ENCODE measurements at places on chromosomes 4 and X.
A peak's percentile ranks its signal among the peaks of the same experiment; 100 is the strongest.

DNA sequence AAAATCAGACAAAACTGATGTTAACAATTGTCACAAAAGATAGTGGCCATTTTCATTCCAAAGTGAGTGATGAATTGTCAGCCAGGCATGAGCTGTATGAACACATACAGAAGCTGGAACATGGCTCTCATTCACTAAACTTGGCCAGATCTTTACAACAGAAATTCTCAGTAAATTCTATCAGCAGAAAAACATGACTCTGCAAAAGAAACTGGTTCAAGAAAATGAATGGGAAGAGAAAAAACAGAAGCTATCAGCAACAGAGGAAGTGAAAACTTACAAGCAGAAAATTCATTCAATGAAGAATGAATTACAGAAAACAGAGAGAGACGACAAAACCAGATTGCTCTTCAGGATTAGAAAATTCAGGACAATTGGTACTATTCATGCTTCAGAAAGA is 249.6 kb downstream of the COL25A1 start:
- DNase-seq: no peak

DNA sequence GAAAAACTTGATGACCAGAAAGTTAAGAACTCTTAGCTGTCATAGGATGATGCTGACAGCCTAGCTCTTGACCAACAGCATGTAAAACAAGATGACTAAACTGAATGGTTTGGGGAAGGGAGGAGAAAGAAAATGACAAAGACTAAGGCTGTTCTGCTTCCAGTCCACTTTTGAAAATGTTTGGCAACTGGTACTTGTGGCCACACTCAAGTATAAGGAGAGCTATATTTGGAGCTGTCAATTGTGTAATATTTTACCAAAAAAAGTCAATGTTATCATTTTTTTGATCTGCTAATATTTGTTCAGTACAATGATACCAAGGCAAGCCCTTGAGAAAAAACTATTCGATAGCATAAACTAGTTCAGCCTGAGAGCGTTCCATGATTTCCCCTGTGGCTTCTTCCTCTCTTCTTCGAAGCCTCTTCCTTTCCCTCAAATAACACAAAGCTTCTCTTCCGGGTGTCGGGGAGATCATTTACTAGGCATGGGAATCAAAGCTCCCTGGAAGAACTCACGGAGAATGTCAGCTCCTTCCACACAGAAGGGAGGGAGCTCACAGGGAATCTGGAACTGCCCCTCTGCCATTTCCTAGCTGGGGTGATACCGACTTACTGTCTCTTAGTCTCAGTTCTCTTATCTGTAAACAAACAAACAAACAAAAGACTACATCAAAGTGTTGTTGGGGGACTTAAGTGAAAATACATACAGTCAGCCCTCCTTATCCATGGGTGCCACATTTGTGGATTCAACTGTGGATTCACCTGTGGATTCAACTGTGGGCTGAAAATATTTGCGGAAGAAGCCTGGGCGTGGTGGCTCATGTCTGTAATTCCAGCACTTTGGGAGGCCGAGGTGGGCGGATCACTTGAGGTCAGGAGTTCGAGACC is 82.6 kb downstream of the SCD5 start:
- DNase-seq: peak; percentile 60

GRCh38 chr4:48290146-48290772 is 20.6 kb upstream of the TEC start:
- DNase-seq: no peak

GRCh38 chrX:31093639-31093975 is 21.8 kb upstream of the FTHL17 start:
- DNase-seq: no peak

GRCh38 chr4:15695240-15695699 is 7.6 kb upstream of the BST1 start:
- peak; percentile 100 for DNase-seq

DNA sequence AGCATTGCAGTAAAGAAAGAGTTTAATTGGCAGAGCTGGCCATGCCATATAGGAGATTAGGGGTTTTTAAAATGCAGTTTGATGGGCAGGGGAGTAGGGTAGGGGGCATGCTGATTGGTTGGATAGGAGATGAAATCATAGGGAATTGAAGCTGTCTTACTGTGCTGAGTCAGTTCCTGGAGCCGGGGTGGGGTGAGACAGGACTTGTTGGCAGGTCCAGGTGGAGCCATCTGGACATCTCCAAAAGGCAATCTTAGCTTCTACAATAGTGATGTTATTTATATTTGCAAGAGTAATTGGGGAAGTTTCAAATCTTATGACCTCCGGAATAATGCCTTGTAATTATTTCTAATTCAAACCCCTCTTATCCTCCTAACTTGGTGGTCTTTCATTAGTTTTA is 32.4 kb upstream of the PGM2 start:
- DNase-seq: no peak

GRCh38 chrX:54230435-54231148 is 47.5 kb upstream of the FAM120C start:
- DNase-seq: peak; percentile 19

GRCh38 chr4:73170518-73171198 is 87.9 kb downstream of the ANKRD17 start:
- DNase-seq: no peak

DNA sequence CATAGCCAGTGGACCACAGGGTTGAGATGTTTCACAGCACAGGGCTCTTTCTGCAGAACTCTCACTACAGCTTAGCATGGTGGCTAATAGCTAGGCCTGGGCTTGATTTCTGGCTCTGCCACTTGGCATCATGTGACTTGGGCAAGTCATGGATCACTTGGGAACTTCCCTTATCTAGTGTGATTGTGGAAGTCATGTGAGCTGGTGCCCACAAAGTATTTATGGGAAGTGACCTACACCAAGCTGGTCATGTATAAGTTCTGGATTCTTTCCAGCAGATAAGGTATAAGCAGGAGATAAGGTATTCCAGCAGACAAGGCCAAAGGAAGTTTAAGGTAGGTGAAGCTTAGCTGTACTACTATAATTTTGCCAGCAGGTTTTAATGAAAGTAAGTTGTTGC is 61.0 kb downstream of the REELD1 start:
- DNase-seq: no peak

DNA sequence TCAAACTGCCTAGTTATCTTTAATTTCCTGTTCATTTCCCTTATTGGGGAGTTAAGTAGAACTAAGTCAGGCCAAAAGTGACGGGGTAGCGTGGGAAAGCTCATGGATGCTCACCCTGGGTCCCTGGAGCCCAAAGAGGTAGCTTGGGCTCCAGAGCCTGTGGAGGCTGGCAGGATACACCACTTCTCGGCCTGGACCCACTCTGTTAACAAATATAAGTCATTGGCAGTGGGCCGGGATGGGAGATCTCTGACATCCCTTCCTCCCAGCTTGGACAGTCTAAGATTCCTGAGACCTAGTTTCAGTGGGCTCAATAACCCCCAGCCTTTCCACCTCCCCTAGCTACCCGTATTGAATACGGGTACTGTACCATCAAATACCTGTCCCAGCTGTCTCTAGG is 106.1 kb downstream of the EFNB1 start:
- no peak for DNase-seq

GRCh38 chr4:6926081-6926480 is 16.5 kb downstream of the TBC1D14 start:
- no peak for DNase-seq

GRCh38 chr4:15756361-15756861 is 21.7 kb upstream of the CD38 start:
- DNase-seq: peak; percentile 49

DNA sequence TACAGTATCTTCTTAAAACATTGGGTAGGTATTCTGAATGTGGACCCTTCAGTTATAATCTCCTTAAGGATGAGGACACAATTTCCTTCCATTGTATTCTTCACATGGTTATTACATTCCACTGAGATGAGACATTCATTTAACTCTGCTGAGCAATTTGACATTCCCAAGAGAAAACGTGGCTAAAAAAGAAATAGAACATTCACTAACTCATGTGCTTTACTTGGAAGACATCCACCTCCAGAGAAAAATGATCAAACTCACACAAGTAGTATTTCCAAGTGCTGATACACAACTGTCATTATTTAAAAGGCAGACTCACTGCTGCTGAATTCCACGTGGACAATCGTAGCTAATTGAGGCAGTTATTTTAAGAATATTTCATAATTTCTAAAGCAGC is 227.9 kb upstream of the ANKRD50 start:
- DNase-seq: peak; percentile 99

- no peak for DNase-seq
These were observed 7.8 kb downstream of the TMEM271 start for GRCh38 chr4:568351-568652.

- no peak for DNase-seq
These were observed 18.4 kb downstream of the MSMO1 start for GRCh38 chr4:165345666-165346417.

DNA sequence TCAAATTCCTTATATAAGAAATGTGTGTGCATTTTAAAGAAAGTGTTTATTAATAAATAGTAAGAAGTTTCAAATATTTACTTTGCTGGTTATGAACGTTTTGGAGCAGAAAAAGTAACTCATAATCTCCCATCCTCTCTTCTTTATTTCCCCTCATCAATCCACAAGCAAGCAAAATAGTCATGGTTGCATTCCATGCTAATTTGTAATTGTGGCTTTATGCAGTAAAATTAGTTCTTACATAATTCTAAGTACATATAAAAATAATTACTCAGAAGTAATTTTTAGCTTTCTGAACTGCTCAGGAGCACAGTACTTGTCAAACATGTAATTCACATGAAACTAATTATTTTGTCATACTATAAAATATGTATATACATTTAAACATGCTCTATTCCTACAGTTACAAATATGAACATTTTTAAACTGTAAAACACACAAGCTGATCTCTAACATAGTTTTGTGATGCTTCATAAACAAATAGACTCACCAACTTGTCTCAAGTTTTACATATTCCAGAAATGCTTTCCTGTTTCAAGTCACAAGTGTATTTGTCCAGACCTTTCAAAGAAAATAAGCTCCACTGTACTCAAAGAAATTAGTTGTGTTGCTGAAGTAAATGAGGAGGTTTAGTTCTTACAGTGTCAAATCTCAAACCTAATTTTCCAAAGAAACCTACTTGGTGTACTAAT is 218.9 kb downstream of the PABPC4L start:
- peak; percentile 62 for DNase-seq

DNA sequence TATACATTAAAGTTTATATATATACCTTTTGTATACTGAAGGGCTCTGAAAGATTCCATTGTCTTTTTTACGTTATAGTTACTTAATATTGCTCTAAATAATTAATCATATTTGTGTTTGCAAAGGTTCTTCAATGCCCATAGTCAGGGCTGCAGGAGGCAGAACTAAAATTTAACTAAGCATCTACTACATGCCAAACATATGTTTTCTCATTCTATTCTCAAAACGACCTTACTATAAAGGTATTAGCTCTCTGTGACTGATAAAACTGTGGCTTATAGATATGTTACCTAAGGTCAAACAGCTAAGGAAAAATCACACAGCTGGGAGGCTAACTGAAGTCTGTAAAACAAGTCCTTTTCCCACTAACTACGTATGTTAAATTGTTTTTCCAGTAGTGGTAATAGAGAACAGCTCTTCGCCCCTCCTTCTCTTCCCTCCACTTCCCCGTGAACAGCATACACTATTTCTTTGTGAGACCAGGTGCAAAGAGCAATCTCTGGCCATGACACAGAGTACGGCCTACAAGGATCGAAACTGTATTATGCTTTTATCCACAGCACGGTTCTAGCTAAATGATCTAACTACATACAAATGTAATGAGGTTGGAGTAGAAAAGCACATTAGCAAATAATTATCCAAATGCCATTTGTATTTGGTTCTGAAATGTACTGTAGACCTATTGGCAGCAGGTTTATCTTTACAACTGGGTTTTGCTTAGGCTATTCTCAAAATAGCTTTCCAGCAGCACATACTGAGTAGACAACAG is 1.7 kb downstream of the CNOT6L start:
- no peak for DNase-seq

DNA sequence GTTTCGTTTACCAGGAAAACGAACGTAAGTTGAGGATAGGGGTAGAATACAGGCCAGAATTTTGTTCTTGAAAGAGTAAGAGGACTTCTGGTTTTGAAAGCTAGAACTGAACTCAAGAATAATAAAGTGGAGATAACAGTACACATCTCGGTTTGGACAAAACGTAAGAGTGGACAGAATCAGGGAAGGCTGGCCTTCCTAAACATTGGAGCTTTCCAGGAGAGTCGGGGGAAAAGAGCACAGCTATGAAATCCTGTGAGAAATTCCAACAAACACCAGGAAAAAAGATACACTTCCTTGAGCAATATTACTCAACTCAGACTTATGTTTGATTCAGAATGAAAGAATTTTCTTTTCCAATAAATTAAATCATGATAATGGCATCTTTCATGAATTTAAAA is 1.2 kb downstream of the CTSO start:
- peak; percentile 67 for DNase-seq

DNA sequence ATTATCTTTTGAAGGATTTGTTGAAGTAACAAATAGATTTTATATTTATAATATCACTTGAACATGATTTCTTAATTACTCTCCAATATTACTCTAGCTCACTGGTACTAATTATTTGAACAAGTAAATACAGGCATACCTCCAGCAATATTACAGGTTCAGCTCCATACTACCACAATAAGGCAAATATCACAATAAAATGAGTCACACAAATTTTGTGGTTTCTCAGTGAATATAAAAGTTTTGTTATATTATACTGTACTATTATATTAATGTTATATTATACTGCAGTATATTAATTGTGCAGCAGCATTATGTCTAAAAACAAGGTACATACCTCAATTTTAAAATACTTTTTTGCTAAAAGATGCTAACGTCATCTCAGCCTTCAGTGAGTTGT is 22.4 kb upstream of the IQCM start:
- no peak for DNase-seq

DNA sequence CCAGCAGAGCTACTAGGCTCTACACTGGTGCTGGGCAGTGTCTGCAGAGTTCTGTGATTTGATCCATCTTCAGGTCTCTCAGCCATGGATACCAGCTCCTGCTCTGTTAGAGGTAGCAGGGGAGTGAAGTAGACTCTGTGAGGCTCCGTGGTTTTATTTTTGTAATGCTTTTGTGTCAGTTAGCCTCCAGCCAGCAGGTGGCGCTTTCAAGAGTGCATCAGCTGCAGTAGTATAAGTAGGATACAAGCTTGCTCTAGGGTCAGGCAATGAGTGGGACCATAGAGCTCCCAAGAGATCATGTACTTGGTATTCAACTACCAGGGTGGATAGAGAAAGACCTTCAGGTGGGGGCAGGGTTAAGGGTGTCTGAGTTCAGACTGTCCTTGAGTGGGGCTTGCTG is 362.5 kb upstream of the TRAM1L1 start:
- DNase-seq: no peak

DNA sequence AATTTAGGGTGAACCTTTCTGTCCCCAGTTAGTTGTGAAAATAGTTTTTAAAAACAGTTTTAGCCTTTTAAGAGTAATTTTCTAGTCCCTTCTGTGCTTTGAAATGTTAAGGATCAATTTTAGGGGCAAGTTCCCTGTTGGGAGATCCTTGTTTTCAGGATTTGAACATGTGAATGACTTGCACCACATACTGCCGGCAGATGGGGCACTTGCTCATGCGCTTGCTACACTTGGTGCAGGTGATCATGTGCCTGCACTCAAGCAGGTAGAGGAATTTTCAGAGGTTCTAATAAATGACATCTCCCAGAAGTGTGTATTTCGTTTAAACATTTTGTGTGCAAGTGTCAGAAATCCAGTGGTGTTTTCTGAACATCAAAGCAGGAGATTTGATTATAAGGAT is 195.9 kb downstream of the CHM start:
- DNase-seq: peak; percentile 0

All from fibroblast of skin of right biceps (primary cell).